ENCODE measurements at places on chromosomes 6 and 20. TPM values are rescaled to one million over a fixed set of nuclear protein-coding genes. Genes with fewer than 3 reads are reported as not detected.

Gene MCHR2
- total RNA-seq, result not detected

Gene GABRR1
- total RNA-seq, result not detected

Gene PTPRK
- total RNA-seq, result 2.5 TPM

DNA sequence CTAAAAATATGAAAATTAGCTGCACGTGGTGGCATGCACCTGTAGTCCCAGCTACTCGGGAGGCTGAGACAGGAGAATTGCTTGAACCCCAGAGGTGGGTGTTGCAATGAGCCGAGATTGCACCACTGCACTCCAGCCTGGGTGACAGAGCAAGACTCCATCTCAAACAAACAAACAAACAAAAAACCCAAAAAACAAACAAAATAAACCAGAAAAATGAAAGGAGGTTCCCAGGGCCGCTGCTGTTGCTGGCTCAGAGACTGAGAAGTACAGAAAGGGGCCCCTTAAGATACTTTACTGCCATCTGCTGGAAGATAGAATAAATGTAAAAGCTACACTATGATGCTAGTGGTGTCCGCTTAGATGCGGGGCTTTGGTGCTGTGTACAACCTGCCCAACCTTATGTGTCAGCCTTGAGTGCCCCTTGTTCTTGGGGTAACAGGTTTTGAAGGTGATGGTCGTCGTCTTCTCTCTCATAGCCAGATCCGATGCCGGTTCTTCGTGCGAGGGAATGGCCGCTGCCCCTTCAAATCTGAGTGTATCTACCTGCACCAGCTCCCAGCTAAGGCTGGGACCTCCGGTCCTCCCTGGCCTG lies 2.8 kb upstream of the FANCE start:
- H3K36me3 ChIP-seq, result no peaks in the 10 kb centered on the region
- DNase-seq, result peak; percentile 56
- no peak overlapping the region for H3K4me3 ChIP-seq

- DNase-seq, result no peak
- H3K36me3 ChIP-seq, result peaks cover 4% of the 10 kb centered on the region
- H3K27me3 ChIP-seq, result no peaks in the 10 kb centered on the region
- H3K4me3 ChIP-seq, result no peak overlapping the region
- H3K4me1 ChIP-seq, result no peaks in the 10 kb centered on the region
- H3K27ac ChIP-seq, result no peak overlapping the region
These were observed 73.8 kb upstream of the MPC1 start for GRCh38 chr6:166456395-166457156.

DNA sequence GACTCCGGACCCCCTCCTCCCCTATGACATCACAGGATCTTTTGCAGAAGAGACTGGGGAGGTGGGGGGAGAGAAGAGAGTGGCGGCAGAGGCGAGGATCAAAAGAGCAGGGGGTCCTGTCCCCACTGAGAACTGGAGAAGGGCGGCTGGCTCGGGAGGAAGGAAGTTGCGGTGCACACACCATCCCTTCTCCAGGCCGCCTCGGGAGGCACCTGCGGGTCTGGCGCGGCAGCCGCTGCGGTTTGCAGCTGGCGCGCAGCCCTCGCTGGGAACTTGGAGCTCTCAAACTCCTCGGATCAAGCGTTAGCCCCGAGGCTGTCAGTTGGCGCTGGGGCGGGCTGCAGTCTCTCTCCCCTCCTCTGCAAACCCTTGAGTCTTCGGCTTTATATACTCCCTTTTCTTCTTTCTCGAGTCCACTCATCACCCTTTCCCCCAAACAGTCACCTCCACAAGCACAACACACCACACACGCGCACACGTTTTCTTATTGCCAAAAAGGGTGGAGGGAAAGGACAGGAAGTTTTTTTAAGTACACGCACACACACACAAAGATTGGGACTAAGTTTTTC lies 180.7 kb downstream of the TBXT start:
- H3K27me3 ChIP-seq, result peaks cover 52% of the 10 kb centered on the region
- no peak overlapping the region for H3K4me3 ChIP-seq
- no peak overlapping the region for H3K27ac ChIP-seq
- peaks cover 6% of the 10 kb centered on the region for H3K4me1 ChIP-seq

DNA sequence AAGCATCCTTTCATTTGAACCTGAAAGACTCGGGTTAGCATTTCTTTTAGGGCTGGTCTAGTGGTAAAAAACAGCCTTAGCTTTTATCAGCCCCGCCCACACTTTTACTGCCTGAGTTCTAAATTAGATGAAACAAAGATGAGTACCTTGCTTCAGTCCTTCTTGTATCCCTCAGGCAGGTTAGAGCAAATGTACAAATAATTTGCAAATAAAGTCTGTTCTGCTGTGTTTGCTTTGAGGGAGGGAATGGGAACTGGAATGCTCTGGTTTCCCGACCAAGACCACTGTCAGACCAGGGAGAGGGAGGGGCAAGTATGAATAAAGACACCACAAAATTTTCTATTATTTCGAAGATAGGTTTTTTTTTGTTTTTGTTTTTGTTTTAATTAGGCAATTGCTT lies 85.5 kb upstream of the FLRT3 start:
- DNase-seq, result no peak
- no peaks in the 10 kb centered on the region for H3K36me3 ChIP-seq
- H3K4me1 ChIP-seq, result no peaks in the 10 kb centered on the region
- no peaks in the 10 kb centered on the region for H3K27me3 ChIP-seq
- no peak overlapping the region for H3K27ac ChIP-seq

- H3K4me3 ChIP-seq, result no peak overlapping the region
- H3K27ac ChIP-seq, result no peak overlapping the region
- peaks cover 2% of the 10 kb centered on the region for H3K36me3 ChIP-seq
- H3K27me3 ChIP-seq, result peaks cover 4% of the 10 kb centered on the region
- no peaks in the 10 kb centered on the region for H3K4me1 ChIP-seq
- DNase-seq, result no peak
These were observed 181.9 kb downstream of the NFATC2 start for GRCh38 chr20:51360451-51361201.

DNA sequence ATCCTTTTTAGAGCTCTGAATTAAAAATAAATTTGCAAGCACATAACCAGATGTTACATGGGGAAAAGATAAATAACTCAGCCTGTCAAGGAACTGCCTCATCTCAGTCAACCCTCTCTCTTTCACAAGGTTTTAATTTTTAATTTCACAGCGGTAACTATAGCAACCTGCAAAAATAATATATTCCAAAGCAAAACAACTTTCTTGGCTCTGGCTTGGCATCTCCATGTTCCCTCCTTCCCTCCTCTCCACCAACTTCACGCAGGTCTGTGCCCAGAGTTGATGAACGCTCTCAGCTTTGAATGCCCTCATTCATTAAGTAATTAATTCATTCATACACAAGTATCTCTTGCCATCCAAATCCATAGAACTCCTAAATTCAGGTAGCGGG lies 32.5 kb upstream of the SIRPA start:
- H3K27me3 ChIP-seq, result peaks cover 18% of the 10 kb centered on the region
- no peak for DNase-seq
- H3K4me3 ChIP-seq, result no peak overlapping the region
- H3K36me3 ChIP-seq, result no peaks in the 10 kb centered on the region
- no peaks in the 10 kb centered on the region for H3K4me1 ChIP-seq

DNA sequence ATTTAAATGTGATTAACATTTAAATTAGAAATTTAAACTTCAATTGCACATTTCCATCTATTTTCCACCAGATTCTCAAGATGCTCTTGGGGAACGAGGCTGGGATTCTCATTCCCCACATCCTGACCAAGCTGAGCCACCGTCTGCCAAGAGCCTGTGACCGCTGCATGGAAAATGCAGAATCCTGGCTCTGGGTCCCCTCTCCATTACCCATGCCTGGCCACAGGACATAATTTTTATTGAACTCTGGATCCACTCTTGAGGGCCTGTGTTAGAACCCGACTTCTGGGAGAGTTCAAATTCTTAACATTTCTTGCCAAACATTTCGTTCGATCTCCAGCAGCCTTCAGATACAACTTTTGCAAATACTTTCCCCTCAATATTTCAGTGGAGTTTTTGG lies 201.6 kb upstream of the SNX9 start:
- no peak for DNase-seq
- H3K36me3 ChIP-seq, result peaks cover 2% of the 10 kb centered on the region
- no peaks in the 10 kb centered on the region for H3K27me3 ChIP-seq
- no peak overlapping the region for H3K27ac ChIP-seq
- no peaks in the 10 kb centered on the region for H3K4me1 ChIP-seq

DNA sequence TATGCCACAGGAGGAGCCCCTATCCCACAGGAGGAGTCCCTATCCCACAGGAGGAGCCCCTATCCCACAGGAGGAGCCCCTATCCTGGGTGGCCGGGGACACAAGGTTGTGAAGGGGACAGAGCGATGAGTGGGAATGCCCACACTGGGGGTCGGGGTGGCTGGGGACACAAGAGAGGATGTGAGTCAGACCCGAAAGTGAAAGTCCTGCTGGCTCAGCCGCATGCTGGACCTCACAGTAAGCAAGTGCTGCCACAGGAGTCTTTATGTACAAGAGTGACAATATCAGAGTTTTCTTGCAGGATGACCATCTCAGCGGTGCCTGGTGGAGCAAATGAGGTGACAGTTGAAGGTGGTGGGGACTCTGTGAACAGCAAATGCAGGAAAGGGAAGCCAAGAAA lies 93.7 kb downstream of the PSMB1 start:
- DNase-seq, result peak; percentile 11
- no peak overlapping the region for H3K27ac ChIP-seq
- H3K27me3 ChIP-seq, result peaks cover 3% of the 10 kb centered on the region

DNA sequence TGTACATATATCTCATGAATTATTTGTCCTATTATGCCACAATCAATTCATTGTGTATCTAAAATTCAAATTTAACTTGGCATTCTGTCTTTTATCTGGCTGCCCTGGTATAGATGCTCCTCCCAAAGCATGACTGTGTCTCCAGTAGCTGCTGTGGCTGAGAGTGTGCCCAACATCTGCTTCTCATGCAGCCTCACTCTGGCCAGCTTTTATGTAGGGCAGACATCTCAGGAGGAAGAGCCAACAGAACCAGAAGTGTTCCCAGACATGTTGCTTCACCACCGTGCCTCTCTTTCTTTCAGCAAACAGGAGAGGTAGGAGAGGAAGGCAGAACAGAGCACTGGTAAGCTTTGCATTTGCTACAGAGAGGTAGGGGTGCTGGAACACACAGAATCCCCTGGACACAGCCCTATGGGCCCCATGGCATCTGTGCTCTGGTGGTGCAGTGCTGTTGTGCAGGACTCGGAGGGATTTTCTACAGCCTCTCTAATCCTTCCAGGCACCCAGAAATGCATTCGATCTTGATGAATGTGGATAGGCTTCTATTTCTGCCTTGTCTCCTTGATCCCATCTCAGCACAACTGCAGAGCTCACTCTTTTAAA lies 637.1 kb downstream of the UTRN start:
- H3K27ac ChIP-seq, result no peak overlapping the region
- H3K36me3 ChIP-seq, result no peaks in the 10 kb centered on the region
- H3K27me3 ChIP-seq, result peaks cover 19% of the 10 kb centered on the region
- H3K4me3 ChIP-seq, result no peak overlapping the region
- DNase-seq, result no peak

DNA sequence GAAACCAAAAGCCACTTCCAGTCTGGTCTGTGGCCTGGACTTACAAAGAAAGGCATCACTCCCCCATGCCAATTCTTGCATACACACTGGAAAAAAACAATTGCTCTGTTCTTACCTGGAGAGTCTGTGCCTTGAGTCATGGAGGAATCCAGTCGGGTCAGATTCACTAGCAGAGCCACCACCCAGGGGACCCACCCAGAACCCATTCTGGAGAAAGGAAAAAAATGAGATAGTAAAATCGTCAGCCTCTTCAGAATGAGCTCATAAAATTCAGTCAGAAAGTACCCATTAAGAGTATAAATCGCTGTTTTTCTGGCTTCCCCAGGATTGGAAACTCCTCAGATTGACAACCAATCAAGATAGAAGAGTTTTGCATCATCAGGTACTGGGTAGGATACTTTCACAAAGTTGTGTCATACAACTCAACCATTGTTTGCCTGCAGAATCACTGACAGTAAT lies at the start of gene HLA-DOB:
HLA-DOB (minus strand) TSS at position 257 of the 459 bp plus-strand sequence; CDS start at position 206, 51 bp downstream.
- H3K27me3 ChIP-seq, result no peaks in the 10 kb centered on the region
- no peak within 1 kb of the TSS for H3K4me3 ChIP-seq
- H3K27ac ChIP-seq, result no peak within 1 kb of the TSS
- peaks cover 7% of the 10 kb centered on the region for H3K4me1 ChIP-seq
- no peak for DNase-seq
- no peaks in the 10 kb centered on the region for H3K36me3 ChIP-seq

- peaks cover 33% of the 10 kb centered on the region for H3K4me1 ChIP-seq
- no peak for DNase-seq
- peaks cover 3% of the 10 kb centered on the region for H3K27me3 ChIP-seq
- H3K27ac ChIP-seq, result peak overlapping the region; percentile 99
- peak overlapping the region; percentile 86 for H3K4me3 ChIP-seq
- peaks cover 32% of the 10 kb centered on the region for H3K36me3 ChIP-seq
These were observed 608 bp upstream of the EIF2S2 start for GRCh38 chr20:34112600-34113101.

DNA sequence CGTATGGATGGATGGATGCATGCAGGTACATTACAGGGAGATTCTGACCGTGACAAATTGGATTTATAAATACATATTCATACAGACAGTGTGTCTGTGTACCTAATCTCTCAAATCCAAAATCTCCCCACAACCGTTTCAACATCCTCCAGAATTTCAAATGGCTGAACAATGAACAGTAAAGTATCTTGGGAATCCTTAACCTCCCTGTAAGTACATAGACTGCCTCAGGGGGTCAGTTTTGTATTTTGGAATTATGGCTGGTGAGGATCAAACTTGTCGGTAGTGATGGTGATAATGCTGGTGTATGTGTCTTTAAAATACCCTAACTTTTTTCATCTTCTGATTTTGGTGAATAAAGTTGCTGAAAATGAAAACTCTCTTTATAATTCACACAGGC lies 246.2 kb downstream of the FOXC1 start:
- H3K27ac ChIP-seq, result no peak overlapping the region
- no peaks in the 10 kb centered on the region for H3K36me3 ChIP-seq
- H3K27me3 ChIP-seq, result no peaks in the 10 kb centered on the region
- H3K4me3 ChIP-seq, result no peak overlapping the region
- DNase-seq, result no peak

DNA sequence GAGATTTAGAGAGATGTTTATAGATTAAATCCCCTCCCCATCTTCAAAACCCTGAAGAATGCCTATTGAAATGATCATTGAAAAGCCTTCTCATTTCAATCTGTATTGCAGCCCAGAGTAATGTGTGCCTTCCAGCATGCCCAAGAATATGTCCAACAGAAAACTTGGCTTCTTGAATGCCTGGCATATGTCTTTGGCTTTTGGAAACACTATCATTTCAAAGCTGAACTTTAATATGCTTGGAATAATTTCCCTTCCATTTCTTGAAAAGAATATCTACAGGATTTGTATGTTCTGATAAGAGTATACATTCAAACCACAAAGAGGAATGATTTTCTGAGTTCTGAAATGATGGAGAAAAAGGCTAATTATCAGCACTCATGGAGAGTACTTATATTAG lies 11.9 kb upstream of the PBOV1 start:
- no peaks in the 10 kb centered on the region for H3K4me1 ChIP-seq
- no peaks in the 10 kb centered on the region for H3K36me3 ChIP-seq
- DNase-seq, result no peak
- peaks cover 15% of the 10 kb centered on the region for H3K27me3 ChIP-seq
- no peak overlapping the region for H3K27ac ChIP-seq

DNA sequence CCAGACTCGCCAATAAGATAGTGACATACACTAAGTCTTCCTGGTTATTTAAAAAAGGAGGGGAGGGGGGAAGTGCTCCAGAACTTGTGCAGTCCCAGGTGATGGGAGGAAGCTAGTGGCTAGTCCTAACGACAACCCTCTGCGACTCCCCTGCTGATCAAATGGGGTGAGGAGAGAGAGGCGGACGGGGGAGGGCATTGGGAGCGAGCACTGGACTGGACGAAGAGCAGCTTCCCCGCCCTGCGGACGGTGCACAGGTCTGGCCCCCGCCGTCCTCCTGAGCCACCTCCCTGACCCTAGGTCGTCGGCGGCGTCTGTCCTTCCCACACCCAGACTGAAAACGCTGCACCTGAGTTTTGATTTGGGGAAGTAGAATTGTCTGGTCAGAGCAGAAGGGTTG lies 2.2 kb upstream of the OLIG3 start:
- peaks cover 88% of the 10 kb centered on the region for H3K27me3 ChIP-seq
- peaks cover 12% of the 10 kb centered on the region for H3K36me3 ChIP-seq
- H3K4me3 ChIP-seq, result peak overlapping the region; percentile 28
- peaks cover 55% of the 10 kb centered on the region for H3K4me1 ChIP-seq

Measured in activated CD4-positive, alpha-beta T cell treated with anti-CD3 and anti-CD28 coated beads, Interleukin-2, amount 10 ng/mL, durations not matched to agents 7 days and 5 days (primary cell).